ENCODE measurements at places on chromosomes 12 and 14.

GRCh38 chr14:75515629-75515996, 6.7 kb upstream of the BATF start:
- DNase-seq, result no peak

GRCh38 chr14:68527329-68527851, 265.5 kb downstream of the ZFP36L1 start:
- DNase-seq, result no peak

DNA sequence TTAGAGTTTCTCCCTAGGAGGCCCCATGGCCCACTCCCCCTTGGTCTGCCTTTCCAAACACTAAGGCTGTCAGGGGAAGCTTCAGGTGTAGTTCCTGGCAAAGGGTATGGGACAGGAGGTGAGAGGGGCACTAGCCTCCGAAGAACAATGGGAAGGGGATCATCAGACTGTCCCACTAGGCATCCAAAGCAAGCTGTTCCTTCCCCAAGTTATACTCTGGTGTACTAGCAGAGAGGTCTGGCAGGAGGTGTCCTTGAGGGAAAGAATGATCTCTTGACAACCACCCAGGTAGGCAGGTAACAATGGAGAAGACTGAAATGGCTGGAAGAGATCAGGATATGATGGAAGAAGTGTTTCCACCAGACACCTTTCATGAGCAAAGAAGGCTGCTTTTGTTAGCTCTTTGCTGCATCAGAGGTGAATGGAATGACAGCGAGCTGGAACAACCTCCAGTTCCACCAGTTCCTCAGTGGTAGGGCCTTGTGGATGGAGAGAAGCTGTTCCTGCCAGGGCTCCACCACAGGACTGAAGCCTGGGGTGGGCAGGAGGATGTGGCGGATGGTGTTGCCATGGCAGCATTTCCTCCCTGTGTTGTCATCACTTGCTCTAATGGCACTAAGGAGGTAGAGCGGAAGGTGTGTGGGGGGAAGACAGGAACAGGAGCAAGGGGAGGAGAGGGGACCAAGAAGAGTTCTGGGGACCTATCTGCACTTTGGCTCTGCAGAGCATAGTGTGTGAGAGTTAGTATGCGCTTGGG, 2.3 kb upstream of the AGAP2 start:
- DNase-seq, result no peak

GRCh38 chr12:60195483-60195882, 599.7 kb downstream of the SLC16A7 start:
- DNase-seq, result no peak

DNA sequence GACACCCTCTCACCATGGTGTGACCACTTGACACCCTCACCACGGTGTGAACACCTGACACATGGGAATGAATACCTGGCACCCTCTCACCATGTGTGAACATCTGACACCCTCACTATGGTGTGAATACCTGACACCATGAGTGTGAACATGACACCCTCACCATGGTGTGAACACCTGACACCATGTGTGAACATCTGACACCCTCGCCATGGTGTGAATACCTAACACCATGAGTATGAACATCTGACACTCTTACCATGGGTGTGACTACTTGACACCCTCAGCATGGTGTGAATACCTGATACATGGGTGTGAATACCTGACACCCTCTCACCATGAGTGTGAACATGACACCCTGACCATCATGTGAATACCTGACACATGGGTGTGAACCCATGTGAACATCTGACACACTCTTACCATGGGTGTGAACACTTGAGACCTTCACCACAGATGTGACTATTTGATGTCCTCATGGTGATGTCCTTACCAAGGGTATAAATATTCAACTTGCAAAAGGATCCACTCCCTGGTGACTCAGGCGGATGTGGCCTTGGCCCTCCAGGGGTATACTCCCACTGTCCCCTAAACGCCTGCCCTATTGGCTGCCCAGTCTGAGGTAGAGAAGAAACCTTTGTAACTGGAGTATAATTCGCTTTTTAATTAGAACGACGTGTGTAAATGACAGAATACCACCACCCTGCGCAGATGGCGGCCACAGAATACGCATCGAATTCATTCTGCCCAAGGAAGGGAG, 29.1 kb downstream of the RFLNA start:
- DNase-seq, result no peak

GRCh38 chr12:131918311-131919050, 10.6 kb upstream of the PUS1 start:
- peak; percentile 44 for DNase-seq

DNA sequence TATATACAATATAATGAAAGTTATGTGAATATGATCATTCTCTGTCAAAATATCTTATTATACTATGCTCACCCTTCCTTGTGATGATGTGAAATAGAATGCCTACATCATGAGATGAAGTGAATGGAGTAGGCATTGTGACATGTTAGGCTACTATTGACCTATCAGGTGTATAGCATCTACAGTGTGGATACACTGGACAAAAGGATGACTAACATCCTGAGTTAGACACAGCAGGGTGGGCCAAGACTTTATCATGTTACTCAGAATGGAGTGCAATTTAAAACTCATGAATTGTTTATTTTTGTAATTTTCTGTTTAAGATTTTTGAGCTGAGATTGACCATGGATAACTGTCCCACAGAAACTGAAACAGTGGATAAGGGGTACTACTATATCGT, 53.4 kb upstream of the NAV3 start:
- no peak for DNase-seq

DNA sequence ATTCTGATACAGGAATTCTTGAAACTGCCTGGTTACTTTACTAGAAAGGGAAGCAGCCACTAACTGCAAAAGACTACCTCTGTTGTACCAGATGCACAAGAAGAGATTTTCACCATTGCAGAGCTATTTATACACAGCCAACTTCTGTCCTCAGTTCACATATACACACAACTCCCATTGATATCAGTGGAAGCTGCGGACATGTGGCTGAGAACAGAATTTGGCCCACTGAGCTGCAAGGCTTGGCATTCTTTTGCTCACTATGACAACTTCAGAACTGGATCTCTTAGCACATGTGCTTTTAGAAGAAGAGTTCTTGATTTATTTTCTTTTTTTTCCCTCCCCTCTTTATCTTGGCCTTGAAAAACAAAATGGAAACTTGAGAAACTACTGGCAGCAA, 28.3 kb downstream of the PTPRO start:
- DNase-seq, result no peak

DNA sequence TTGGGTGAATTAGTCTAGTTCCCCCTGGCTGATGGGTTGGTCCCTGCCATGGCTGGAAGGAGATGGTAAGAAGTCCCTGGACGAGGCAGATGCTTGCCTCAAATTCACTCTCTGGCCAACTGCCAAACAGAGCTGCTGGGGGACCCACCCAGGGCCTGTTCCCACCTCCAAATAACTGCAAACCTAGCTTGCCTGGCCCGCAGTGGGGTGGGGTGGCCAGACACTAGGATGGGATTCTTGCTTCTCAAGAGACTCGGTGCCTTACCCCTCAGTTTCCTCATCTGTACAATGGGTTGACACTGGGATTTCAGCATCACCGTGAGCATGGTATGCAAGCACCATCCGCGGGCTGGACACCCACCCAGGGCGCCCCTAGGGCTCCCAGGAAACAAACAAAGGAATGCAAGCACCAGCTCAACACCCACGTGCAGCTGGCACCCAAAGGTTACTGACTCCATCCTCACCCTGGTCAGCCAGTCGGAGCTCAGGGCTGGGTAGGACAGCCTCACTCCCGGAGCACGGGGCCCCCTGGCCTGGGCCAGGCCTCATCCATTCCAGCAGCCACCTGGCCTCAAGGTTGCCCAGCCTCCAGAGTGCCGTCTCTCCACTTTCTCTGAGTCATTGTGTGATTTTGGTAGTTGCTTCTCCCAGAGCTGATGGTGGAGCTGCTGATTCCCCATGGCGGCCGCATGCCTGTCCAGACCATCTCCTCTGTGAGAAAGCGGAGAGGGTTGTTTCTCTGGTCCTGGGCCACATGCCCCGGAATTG, 205.2 kb upstream of the RTL1 start:
- no peak for DNase-seq

DNA sequence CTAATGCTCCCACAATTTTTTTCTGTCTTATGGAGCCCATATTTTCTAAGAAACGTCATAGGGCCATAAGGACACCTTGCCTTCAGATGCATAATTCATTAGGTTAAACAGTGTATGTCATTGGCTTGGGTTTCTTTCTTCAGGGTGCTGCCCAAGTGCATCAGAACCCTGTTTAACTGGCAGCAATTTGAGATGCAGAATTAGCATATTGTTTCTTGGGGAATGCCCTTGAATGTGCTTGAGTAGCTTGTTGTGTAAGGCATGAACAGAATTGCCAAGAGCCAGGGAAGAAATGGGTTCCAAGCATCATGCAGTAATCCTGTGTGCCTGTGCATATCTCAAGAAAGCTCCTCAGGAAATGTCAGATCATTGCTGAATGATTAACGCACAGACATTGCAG, 277.2 kb downstream of the SYT1 start:
- DNase-seq, result no peak

DNA sequence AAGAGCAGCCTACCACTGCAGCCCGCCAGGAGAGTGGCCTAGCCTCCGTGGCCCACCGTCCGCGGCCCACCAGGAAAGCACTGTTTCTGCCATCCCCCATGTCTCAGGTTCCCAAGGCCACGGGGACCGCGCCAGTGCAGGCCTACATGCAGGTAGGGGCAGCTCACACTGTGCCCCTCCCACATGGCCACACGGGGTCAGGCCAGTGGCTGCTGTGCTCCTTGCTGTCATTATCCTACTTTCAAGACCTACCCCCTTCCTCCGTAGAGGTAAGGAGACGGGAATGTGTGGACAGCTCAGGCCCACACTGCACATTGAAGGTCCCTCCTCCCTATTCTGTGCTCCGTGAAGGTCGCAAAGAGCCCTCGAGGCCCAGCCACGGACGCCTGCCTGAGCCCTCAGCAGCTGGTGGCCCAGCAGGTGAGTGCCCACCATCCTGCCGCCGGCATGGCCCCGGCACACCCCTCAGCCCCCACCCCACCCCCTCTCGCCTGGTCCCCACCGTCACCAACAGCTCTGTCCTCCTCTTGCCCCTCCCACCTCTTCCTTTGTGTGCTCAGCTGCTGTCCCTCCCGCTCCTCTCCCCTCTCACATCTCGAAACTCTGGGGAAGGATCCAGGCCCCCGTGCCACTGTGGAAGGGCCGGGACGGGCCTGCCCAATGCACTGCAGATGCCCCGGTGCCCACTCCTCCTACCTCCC, 10.0 kb downstream of the DDX51 start:
- DNase-seq, result no peak

DNA sequence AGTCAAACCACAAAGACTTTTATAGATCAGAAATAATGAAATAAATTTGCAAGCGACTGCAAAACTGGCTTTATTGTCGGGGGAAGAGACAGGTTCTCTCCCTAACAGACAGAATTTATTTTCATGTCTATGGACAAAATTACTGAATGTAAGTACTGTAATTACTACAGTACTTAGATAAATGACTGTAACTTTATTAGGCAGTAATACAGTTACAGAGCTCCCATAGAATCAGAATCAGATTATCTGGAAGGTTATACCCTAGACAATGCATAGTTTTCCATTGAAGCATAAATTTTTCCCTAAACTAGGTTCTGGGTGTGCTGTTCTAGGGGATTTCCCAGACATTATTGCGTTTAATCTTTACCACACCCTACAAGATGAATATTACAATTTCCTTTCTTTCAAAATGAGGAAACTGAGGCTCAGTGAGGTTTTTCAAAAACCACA, 114.2 kb downstream of the C12orf75 start:
- DNase-seq, result no peak

DNA sequence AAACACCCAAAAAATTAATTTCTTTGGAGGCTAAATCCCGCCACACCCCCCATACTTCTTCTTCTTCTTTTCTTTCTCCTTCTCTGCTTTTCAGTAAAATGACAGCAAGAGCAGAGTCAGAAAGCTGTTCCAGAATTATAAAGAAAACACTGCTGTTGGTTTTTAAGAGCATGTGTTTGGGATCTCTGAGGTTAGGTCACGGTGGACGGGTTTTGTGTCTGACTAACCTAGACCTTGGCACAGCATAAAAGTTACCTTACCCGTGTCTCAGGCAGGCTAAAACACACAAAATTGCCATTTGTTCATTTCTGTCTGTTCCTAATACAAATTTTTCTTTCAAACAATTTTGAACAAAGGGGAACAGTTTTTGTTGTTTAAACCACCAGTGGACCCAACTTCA, 540.8 kb downstream of the NRXN3 start:
- DNase-seq, result no peak

DNA sequence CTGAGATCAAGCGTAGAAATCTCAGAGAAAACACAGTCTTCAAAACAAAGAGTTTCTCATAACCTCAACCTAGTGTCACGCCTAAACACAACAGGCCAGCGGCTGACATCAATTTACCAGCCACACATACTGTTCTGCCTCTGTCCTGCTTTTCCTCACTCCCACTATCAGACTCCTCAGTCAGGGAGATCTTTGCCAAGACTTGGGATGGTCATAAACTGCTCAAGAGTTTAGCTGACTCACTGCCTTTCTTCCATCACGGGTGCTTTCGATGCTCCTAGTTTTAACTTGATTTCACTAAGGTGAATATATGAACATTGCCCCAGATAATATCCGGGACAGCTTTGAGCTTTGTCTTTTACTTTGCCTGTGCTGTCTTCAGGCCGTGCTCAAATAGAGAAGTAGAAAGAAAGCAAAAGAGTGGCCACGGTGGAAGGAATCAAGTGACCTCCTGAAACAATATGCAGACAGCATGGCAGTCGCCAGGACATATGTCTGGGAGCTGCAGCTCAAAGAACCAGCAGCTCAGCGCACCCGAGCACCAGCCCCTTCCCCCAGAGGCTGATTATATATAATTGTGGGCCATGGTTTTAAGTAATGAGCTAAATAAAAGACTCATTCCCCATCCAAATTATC, 12.1 kb downstream of the MDM1 start:
- no peak for DNase-seq

- DNase-seq, result no peak
These were observed 10.4 kb downstream of the PAX9 start for GRCh38 chr14:36672095-36672494.

- no peak for DNase-seq
These were observed 8.9 kb upstream of the CLEC6A start for GRCh38 chr12:8446642-8447547.

DNA sequence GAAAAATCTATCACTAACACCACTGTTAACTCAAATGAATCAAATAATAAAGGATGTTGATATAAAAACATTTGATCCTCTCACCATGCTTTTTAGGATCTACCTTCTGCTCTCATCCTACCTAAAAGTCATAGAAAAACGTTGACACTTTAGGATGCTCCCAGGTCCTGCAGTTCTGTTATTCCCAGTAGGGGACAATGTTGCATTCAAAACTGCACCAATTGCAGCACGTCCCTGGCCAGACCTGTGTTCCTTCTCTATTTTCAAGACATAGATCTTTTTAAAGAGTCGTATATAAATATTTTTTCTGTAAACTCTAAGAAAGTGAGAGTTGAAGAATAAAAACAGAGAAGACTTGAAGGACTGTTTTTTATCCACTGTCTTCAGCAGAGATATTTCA, 8.8 kb downstream of the AICDA start:
- no peak for DNase-seq

DNA sequence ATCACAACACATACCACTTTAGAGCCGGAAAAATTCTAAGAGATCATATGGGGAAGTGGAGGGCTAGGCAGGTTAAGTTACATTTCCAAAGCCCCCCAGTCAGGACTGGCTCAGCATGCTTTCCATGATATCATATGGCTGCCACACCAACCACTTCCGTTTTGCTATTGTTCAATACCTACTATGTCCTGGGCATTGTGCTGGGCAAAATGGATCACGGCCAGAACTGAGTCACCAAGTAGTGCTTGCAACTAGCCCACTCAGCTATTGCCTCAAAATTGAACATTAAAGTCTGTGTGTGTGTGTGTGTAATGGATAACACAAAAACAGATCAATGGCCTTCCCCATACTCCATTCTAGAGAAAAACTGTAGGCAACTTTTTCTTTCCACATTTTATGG, 22.7 kb downstream of the WIF1 start:
- no peak for DNase-seq

GRCh38 chr12:122888232-122888752, 7.6 kb downstream of the VPS37B start:
- no peak for DNase-seq
